Effector CD4-positive, alpha-beta T cell (primary cell): ENCODE measurements at places on chromosomes 6 and 20.

DNA sequence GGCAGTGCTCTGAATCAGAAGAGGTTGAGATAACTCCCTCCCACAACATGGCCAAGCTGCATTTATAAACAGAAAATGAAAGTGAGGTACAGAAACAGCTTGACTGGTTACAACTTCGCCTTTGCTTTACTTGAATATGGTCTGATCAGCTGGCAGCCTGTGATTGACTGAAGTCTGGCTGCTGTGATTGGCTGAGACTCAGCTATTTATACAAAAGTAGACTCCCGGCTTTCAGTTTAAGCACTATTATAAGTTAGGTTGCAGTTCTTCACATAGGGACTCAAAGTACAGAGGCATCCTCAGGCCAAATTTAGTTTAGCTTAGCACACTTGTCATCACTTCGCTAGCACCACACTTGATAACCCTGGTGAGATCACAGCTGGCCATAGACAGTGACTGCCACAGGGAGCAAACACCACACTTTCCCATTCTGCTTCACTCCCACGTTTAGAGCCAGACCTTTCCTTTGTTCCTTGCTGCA, 362.6 kb downstream of the EPM2A start:
- no peak for DNase-seq

DNA sequence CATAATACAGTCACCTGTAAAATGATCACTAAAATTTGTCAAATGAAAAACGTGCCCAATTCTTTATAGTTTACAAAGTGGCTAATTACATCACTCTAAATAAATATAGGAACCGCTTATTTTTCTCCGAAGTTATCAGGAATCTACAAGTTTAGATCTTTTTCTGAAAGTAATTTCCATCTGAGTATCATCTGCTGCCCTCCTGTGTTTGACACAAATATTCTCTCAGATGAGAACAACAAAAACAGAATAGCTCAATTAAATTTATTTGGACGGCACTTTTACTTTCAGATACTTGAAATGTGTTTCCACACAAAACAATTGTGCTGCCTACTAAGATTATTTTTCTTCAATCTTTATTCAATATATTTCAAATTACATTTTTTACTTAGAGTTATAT, 5.0 kb downstream of the SF3B5 start:
- no peak for DNase-seq

- no peak for DNase-seq
These were observed 37.4 kb downstream of the FYN start for GRCh38 chr6:111835807-111836206.

GRCh38 chr20:39646874-39647413, 684.8 kb downstream of the DHX35 start:
- no peak for DNase-seq

DNA sequence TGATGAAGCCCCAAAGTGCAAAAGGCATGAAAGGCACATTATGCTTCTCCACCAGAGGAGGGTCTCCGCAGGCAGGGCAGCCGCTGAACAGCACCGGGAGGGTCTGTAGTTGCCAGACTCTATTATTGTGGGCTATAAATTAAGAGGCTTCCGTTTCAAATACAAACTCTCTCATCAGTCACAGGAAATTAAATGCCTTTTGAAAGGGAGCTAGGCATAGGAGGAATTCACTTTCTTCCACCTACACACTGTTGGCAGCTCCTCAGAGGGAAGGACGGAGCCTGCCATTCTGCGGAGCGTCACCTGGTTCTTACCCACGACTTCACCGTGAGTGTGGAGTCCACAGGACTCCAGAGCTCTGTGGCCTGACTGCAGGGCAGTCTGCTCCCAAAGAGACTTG, 140.8 kb upstream of the AGPAT4 start:
- DNase-seq, result no peak

DNA sequence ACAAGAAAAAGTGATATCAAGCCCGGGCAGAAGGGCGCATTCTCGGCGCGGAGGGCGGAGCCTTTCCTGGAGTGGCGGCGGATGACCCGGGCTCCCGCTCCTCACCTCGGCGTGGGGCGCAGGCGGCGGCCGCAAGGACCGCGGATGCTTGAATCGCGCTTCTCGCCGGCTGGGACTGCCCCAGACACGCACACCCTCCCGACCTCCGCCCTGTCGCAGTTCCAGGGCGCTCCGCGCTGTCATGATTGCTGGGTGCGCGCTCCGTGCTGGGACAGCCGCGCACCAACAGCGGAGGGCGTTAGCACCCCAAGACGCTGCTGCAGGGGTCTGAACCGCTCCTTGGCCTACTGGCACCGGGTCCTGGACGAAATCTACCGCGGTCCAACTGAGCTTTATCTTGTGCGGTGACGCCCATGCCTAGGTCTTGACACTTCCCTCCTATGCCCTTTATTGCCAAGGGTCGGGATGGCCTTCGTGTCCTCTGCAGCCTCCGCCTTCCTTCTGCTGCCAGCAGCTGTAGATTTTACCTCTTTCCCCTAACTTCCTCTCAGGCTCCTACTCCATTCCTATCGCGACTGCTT, 43.3 kb downstream of the IRAK1BP1 start:
- no peak for DNase-seq

DNA sequence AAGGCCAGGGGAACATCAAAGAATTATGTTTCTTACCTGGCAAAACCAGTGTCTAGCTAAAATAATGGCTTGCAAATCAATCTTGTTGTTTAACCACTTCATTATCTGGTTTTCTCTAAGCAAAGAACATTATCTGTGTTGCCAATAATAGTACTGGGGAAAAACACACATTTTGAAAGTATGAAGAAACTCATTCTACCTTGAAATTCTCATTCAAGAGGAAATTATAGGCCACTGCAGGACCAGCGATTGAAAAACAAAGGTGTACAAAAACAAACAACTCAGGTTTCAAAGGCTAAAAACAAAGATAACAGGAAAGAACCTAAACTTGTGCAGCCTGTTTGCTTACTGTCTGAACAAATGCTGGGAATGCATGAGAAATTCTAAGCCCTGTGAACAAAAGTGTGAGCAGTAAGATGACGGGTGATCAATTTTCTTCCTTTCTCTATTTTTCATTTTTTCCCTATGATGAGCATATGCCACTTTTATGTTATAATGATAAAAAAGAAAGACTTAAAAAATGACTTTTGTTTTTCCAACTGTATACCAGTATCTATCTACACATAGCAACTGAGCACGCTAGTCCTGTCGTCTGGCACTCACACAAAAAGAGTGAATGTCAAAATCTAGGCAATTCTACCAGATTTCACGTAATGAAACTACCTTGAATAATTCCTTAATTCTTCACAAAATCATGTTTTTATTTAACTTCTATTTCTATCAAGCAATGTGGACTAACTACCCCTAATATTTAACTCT, 117.9 kb downstream of the SGK1 start:
- no peak for DNase-seq

DNA sequence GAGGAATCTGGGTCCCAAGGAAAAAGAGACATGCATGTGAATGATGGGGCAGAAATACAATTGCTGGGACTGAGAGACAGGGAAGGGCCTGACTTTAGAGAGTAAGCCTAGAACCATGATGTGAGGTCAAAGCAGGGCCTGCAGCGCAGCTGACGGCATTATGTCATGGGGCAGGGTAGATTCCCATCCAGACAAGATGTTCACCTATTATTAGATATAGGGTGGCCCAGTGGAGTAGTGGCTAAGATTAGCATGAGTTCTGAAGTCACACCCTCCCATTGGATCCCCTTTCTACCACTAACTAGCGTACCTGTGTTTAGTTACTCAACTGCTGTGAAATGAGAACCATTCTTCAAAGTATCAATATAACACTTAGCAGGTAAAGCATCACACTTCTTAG, 39.6 kb downstream of the NDUFAF5 start:
- DNase-seq, result no peak

- DNase-seq, result no peak
These were observed 1.7 kb upstream of the TFAP2C start for GRCh38 chr20:56627122-56628014.

- no peak for DNase-seq
These were observed 59.4 kb upstream of the SCP2D1 start for GRCh38 chr20:18754030-18754652.

DNA sequence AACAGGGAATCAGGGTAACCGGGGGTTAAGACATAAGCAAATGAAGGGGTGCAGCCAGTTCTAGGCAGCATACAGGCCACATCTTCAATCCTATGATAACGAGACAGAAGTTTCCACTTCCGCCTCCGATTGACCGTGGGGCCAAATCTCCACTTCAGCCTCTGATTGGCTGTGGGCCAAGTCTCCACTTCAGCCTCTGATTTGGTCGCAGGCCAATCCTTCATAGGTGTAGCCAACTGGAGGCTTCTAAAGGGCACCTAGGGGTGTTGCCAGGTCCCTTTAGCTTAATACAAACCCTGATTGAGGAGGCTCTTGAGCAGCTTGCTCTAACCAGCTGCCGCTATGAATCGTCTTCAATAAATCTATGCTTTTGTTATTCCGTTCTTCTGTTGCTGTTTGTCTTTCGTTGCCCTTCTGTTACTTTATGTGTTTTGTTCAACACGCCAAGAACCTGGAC, 2.1 kb upstream of the ERGIC3 start:
- DNase-seq, result no peak

DNA sequence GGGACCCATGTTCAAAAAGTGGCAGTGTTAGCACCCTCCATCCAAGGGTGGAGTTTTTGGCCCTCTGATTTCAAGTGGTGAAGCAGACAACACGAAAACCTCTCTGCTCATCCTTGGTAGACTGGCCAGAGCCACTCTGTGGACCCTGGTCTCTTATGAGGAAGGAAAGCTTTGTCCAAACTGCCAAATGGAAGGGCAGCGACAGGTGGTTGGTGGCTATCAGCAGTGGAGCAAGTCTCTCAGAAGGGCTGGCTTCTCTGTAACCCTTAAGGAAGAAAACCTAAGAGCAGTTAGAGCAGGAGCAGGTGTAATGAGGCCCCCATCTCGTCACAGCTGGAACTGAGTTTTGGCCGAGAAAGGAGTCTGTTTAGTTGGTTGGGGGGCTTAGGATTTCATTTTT, 155.8 kb downstream of the SLC16A10 start:
- DNase-seq, result no peak

DNA sequence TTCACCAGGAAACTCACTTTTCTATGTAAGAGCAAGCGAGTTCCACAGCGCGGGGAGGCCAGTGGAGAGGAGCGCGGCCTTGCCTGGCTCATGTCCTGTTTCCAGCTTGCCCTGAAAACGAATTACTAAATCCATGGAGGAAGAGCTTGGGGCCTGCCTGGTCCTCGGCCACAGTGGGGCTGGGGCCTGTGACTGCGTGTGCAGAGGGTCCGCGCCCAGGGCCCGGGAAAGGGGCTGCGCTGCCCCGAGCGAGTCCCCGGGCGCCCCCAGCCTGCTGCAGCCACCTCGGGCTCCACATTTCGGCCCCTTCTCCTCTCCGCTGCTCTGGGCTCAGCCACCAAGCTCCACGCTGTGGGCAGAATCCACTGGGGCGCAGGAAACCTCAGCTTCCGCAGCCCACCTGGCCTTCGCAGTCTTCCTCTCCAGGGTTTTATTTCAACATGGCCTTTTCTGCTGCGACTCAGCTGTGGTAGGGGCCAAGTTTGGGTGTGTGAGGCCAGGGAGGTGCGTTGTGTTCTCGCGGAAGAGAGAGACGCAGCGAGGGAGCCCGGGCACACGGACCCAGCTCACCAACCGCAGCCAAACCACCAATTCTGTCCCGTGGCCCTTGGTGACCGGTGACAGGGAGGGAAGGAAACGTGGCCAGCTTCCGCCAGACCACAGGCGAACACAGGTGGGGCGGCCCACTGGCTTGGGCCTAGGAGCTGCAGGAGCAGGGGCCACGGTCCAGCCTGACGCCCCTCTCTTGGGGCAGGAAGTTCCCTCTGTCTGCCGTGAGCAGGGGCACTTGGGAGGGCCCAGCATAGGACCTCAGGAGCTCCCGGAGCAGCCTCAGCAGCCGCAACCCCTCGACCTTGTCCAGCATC, 211.4 kb downstream of the ERMARD start:
- no peak for DNase-seq

DNA sequence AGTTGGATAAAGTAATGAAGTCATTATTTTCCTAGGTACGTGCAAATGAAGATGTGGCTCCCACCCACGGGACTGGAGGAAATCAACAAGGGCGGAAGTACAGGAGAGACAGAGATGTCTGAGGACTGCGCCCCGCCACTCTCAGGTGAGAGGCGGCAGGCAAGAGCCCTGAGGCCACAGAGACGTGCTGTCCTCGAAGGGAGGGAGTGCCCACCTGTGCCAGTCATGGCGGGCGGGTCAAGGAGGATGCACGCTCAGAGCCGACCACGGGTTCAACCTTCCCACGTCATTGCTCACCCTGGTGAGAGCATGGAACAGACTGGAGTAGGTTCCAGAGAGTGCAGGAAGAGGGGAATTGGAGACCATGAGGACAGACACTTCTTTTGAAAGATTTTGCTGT, 12.7 kb downstream of the CST8 start:
- no peak for DNase-seq

DNA sequence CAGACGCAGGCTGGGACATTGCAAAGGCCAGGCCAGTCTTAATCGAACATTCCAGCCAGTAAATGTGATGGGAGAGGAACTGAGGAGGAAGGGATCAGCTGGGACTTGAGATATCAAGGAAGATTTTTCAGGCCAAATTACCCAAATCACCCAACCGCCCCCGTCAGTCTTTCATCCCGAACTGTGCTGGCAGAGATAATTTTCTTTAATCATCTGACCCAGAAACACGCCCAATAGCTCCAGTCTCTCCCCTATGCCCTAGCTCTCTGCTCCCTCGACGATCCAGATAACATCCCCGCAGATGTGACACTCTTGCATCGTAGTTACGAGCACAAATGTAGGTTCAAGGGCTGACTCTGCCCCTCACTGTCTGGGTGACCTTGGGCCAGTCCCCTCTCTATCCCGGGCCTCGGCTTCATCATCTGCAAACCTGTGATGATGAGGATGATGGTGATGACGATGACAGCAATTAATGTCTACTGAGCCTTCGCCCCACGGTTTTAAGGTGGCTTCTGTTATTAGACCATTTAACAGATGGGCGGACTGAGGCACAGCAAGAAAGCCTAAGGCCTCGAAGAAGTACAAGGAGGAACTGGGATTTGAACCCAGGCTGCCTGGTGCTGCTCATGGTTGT, 118.6 kb downstream of the PREX1 start:
- DNase-seq, result no peak

DNA sequence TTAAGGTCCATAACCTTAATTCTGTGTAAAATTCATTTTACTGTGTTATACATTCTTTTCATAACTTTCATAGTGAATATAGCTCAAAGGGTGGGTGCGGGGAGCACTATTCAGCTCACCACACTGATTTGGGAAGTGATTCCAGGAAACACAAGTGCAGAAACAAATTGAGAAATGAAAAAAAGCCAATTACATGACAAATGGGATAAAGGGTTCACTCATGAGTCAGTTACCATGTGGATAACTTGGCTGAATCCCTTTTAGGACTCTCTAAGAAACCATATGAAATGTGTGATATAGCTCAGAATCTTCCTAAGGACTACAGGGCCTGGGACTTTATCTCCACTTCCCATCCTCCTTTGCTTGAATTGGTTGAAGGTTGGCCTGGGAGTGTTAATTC, 3.1 kb upstream of the BTN2A1 start:
- DNase-seq, result no peak
